ENCODE measurements at places on chromosomes 2 and 18.

DNA sequence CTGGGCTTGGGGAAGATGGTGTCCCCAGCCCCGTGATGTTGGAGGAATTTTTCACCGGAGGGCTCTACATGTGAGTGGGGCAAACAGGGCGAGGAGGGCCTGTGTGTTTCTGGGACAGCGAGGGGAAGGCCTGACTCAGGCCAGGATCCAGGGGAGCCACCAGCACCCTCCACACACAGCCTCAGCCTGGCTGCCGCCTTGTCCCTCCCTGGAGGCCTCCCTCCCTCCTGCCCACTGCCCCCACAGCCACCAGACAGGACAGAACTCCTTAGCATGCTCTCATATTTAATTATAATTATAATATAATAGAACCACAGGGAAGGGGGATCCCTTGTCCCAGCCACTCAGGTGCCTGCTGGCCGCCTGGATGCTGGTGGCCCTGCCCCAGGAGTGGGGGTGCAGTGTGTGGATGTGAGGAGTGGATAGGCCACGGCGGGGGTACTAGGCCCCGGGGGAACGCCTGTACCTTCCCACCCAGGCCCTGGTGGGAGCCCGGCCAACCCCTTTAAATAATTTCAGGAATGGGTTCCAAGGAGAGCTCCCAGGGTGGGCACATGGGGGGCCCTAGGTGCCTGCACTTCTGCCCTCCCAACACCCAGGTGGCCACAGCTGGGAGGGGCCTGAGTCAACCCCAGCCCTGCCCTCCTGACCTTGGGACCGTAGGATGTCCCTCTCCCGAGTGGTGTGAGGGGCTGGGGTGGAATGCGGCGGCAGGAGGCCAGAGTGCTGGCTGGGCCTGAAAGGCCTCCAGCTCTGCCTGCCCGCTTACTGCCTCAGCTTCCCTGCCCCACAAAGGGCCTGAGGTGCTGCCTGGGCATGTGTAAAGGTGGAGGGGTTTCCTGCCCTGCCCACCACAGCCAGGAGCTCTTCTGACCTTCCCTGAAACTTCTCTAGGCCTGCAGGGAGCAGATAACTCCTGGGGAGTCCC lies 8.8 kb downstream of the PDCD1 start:
- DNase-seq: no peak

- no peak for DNase-seq
Measured at GRCh38 chr18:49645841-49646351, 84.0 kb downstream of the LIPG start.

DNA sequence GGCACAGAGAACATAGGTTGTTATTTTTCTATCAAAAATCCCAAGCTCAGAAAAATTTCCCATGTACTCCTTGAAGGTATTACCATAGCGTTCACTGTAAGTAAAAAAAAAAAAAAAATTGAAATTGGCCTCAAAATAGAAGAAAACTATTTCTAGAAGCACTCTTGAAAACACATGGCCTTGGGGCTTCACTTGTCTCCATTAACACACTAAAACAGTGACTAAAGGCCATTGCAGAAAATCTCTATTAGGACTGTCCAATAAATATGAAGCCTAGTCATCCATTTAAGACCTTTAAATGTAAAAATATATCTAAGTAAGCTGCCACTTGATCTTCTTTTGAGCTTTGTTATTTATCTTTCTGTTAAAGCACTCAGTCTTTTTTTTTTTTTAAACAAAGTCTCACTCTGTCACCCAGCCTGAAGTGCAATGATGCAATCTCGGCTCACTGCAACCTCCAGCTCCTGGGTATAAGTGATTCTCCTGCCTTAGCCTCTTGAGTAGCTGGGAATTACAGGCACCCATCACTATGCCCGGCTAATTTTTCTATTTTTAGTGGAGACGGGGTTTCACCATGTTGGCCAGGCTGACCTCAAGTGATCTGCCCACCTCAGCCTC lies 35.8 kb downstream of the CCDC68 start:
- no peak for DNase-seq

DNA sequence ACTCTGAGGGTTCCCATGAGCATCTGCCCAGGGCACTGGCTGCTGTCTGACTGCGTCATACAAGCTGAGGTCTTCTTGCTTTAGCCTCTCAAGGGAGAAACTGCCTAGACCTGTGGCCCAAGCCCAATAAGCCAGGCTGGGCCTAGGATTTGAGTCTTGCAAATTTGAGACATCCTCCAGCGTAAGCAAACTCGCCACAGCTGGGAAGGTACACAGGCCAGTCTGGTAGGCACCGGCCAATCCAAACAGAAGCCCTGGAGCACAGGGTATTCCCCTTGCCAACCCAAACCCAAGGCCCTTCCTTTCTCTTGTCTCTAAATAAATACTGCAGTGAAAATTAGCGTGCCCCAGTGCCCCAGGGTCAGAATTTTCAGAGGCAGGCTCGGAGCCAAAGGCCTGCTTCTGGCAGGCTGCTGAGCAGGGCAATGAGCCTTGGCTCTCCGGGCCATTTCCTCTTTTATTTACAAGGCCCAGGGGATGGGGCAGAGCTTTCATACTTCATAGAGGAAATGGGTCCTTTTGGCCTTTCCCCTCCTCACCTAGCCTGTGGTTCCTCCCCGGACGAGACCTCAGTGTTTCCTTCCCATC lies 33.3 kb downstream of the POLR1A start:
- no peak for DNase-seq

DNA sequence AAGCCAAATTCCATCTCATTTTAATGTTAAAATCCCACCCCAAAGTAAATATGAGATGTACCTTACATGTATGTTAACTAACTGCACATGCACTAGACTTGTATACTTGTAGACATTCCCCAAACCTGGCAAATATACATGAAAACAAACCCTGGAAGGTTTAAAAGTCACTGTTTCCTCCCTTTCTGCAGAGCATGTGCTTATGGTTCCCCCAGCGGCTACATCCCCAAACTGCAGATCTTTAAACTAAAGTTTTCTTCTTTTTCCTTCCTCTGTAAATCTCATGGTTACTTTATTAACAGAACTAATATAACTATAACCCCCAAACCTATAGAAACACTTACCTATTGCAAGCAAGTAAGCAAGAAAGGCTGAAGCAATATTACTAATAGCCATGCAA lies 731.5 kb downstream of the LRP1B start:
- no peak for DNase-seq

GRCh38 chr2:233331536-233331935 lies 22.8 kb upstream of the DGKD start:
- DNase-seq: peak; percentile 71

- no peak for DNase-seq
Measured at GRCh38 chr2:144518748-144519596, 947 bp downstream of the ZEB2 start.

DNA sequence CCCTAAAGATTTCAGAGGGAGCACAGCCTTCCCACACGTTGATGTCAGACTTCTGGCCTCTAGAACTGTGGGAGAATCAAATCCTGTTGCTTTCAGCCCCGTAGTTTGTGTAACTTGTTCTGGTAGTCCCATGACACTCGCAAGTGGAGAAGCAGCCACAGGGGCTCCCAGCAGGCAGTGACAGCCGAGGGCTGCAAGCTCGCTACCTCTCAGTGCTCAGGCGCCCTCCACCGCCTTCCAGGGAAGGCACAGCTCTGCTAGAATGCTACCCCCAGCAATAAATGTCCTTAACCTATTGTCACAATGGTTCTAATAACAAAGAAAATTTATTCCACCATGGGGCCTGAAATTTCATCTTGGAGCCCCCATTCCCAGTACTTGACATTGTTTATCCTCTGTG lies 143.1 kb upstream of the ZNF236 start:
- DNase-seq: no peak

DNA sequence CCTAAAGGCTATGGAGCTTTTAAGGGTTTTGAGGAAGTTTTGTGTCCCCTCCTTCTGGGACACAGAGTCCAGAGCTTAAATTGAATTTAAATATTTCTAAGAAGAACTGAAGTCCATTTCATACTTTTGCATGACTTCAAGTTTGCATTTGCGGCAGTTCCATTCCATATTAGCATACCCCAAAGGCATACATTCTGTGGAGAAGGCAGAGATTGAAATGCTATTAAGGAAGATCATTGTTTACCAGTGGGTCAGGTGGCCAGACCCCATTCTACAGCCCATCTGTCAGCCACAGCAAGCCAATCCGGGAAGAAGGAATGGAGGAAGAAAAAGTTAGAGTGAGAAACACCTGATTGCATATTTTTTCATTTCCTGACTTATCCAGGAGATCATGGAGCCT lies 75.0 kb downstream of the DNAH7 start:
- DNase-seq: no peak

DNA sequence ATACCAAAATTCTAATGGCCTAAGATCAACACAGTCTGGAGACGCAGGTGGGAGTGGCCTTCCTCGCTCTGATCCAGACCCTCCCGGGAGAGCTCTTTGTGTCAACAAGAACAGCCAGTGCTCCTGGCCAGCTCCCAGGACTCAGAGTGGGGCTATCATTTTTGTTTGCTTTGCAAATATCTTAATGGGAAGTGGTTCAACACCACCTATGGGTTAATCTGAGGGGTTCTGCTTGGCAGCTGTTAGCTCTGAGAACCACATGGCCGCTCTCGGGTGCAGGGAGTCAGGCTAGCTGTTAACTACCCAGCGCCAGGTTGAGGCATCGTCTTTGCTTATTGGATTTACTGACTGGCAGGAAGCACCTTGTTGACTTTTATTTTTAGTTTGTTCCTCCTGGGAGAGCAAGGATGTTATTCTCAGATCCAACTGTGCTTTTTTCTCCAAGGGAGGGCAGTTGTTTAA lies 184.8 kb upstream of the SP5 start:
- DNase-seq: no peak

DNA sequence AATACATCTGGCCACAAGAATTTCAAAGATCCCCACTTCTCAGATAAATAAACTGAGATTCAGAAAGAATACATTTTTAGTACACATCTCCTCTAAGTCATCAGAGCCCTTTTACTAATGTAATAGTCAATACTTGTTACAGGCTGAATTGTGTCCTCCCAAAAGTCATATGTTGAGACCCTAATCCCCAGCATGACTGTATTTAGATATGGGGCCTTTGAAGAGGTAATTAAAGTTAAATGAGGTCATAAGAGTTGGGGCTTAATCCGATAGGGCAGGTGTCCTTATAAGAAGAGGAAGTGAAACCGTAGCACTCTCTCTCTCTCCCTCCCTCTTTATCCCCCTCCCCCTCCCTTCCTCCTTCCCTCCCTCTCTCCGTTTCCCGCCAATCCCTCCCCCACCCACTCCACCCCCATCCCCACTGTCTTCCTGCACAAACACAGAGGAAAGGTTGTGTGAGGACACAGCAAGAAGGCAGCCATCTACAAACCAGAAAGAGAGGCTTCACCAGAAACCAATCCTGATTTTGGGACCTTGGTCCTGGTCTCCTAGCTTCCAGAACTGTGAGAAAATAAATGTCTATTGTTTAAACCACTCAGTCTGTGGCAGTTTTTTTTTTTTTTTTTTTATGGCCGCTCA lies 66.6 kb upstream of the ZNF397 start:
- no peak for DNase-seq

DNA sequence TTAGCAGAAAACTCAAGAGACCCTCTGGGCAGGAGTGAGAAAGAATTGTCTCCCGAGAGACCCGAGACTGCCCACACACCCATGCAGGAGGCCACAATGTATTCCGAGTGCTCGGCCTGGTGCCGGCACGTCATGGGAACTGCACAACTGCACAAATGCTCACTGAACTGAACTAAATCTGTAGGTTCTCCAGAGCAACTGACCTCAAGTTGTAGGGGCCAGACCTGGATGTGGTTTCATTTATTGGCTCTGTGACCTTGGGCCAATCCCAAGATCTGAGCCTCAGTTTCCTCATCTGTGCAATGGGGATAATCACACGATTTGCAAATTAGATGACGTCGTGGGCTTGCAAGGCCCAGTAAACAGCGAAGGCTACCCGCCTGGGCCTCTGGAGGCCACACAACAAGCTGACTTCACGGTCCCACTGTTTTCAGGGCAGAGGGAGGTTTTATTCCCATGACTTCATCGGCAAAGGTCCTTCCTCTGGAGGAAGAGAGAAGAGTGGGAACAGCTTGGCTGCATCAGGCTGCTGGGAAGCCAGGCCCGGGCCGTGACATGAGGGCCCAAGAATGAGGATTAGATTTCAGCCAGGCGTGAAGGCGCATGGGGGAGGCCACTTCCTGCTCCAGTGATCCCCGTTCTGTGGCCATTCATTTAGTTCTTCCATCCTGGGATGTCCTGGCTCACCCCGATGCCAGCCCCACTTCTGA lies 3.6 kb upstream of the ERFE start:
- no peak for DNase-seq

GRCh38 chr2:73914667-73915066 lies 12.0 kb upstream of the DGUOK start:
- DNase-seq: no peak

DNA sequence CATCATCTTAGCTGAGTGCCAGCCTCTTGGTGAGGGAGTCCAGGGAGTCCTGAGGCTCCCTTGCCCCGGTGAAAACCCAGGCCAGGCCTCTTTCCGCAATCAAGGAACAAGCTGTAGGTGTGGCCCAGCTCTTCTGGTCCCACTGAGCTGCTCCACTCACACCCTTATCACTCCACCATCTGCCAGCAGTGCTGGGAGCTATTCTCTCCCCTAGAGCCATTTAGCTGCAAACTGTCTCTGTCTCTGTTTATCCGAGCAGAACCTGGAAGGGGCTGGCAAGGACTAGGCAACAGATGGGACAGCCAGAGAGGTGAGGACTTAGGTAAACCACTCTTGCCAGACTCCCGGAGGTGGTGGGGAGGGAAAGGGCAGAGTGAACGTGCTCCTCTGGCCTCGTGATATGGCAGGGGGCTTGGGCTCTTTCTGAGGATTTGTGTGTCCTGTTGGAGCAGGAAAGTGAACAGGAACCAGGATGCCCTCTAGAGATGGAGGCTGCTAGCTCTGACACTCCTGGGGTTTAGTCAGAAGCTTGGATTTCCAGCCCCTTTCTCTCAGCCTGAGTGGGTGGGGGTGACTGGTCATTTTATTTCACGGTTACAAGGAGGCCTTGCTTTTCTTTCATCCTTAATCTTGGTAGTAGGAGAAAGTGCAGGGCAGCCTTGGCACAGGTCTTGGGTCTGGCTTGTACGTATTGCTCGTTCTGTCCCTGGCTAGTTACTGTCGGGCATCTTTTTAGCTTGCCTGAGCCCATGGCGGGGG lies 19.6 kb downstream of the B3GNT2 start:
- DNase-seq: no peak

DNA sequence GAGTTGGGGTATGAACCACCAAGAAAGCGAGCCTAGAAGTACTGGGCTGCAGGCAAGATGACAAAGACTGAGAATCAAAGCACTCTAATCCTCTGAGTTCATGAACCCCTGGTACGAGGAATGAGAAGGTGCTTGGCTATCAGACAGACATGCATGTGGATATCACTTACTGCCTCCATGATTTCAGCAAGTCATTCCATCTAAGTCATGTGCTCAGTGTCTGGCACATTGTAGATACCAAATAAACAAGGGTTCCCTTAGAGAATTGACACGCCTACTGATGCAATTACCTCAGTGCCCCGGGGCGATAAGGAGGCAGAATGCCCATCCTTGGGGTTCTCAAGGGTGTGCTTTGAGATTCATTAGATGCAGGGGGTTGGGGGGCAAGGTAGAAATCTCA lies 125.6 kb upstream of the PKDCC start:
- DNase-seq: no peak
